Left colon (tissue), 2 donors: ENCODE measurements at places on chromosomes 5 and 9.

DNA sequence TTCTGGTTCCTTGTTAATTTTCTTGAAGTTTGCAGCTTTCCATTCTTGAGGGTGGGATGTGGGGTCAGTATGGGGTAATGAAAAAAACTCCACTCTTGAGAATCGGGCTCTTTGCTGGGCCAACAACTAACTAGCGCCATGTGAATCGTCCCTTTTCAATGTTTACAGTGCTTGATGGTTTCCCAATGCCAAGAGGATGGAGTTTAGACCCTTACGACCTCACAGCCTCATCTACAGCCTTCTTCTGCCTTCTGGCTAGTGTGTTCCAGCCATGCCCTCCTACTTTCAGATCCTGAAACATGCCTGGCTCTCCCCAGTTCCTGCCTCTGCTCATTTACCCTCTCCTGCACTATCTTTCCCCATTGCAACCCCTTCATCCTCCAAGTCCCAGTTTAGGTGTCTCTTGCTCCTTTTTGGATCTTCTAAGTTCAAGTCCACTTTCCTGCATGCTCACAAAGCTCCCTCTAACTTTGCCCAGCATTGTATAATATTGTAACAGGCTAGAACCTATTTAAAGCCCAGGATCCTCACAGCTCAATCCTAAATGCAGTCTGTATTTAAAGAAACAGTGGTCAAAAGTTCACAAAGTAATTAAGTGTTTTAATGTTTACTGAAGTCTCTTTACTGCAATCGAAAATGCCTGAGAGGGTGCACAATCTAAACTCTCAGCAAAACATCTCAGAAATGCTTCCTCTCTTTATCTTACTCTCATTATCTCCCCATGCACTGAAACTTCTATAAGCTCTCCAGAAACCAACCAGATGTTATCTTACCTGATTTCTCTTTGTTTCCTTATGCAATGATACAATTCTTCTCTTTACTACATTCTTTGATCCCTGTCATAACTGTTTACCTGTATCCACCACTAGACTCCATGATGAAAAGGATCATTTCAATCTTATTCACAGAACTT, 20.6 kb upstream of the CAST start:
- no peak for DNase-seq

- peak; percentile 25 for DNase-seq
Measured at GRCh38 chr5:91469517-91470165, 86.5 kb upstream of the ARRDC3 start.

DNA sequence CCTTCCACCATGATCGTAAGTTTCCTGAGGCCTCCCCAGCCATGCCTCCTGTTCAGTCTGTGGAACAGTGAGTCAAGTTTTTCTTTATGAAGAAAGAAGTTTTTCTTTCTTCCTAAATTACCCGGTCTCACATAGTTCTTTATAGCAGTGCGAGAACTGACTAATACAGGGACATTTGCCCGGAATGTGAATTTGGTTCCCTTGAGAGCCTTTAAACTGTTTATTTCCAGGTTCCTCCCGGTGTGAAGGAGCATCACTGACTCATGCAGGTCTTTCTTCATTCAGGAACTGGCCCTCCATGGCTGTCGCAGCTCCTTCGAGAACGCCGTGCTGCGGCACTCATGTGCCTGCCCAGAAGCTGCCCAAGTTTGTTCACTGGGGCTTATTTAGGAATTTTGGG, 87.7 kb downstream of the PTCH1 start:
- no peak for DNase-seq

DNA sequence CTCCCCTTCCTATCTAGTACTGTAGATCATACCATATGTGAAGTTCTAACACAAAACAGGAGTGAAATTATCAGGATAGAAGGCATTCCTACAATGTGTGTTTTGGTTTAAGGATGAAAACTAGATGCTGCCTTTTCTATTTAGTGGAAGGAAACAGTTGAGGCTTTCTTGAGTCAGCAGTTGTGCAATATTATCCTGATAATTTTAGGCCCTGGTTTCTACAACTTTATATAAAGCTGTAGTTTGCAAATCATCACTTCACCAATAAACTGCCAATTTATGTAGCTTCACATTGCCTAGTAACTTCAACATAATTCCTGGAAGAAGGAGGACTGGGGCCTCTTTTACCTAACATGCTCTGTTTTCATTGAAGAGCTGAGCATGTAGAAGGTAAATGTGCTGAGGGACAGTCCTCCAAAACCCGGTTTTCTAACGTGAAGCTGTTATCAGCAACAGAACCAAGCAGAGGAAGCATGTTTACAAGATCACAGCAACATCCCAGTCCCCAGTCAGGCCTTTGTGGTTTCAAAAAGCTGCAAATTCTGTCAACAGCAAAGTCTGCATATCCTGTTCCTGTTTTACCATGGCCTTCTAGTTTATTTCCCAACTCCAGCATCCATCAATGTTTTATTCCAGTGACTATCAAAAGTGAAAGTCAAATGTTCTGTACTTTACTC, 513.4 kb upstream of the MEF2C start:
- no peak for DNase-seq
